ENCODE measurements at places on chromosomes 6 and 20.
A peak's percentile ranks its signal among the peaks of the same experiment; 100 is the strongest.

GRCh38 chr6:150004101-150004782 is 21.1 kb downstream of the RAET1L start:
- peak; percentile 24 for DNase-seq

- DNase-seq: no peak
These were observed 53.9 kb downstream of the ERMARD start for GRCh38 chr6:169805242-169805838.

GRCh38 chr6:12776291-12776690 is 59.7 kb downstream of the PHACTR1 start:
- DNase-seq: no peak

GRCh38 chr6:111494951-111495635 is 12.1 kb upstream of the REV3L start:
- DNase-seq: no peak

GRCh38 chr20:1934721-1935573 is 39.7 kb downstream of the SIRPA start:
- DNase-seq: no peak

DNA sequence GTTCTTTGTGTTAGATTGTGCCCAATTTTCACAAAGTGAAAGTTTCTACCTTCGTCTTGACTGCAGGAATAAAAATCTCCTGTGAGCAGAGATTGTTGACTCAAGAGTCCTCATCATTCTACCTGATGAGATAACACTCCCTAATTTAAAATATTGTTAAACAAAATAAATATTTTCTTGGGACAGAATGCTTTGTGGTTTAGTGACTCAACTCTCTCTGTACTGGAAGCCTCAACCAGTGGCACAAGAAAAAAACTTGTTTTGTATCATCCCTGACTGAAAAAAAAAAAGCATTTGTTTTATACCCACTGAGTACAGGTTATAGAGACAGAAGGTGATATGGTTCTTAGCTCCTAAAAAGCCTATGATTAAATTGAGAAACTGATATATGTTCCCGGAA is 78.9 kb downstream of the CRYBG1 start:
- no peak for DNase-seq

DNA sequence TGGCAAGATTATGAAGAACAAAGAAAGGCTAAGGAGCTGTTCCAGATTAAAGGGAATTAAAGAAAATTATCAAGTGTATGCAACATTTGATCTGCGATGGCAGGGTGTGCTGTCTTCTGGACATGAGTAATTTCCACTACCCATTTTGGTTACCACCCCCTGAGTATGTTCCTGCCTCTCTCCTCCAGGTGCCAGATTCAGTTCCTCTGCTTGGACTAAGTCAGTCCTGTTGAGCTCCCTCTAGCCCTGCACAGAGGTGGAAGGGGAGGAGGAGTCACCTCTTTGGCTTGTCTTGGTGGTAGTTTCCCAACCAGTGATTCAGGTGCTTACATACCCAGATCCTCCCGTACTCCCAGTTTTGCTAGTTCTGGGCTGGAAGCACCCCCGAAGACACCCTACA is 22.2 kb upstream of the SNRPB2 start:
- no peak for DNase-seq

- DNase-seq: no peak
These were observed 4.9 kb downstream of the BMP6 start for GRCh38 chr6:7730784-7731227.

- DNase-seq: peak; percentile 81
These were observed 34.4 kb upstream of the FNDC1 start for GRCh38 chr6:159134701-159135364.

- no peak for DNase-seq
These were observed 260.0 kb downstream of the ZFAND3 start for GRCh38 chr6:38079537-38079936.

DNA sequence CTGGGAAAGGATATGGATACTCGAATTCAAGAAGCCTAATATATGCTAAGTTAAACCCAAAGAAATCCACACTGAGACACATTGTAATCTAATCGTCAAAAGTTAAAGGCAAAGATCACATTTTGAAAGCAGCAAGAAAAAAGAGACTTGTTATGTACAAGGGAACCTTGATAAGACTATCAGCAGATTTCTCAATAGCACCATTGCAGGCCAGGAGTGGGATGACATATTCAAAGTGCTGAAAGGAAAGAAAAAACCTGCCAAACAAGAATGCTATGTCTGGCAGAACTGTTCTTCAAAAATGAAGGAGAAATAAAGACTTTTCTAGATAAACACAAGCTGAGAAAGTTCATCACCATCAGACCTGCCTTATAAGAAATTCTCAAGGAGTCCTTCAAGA is 75.2 kb downstream of the COL21A1 start:
- no peak for DNase-seq

DNA sequence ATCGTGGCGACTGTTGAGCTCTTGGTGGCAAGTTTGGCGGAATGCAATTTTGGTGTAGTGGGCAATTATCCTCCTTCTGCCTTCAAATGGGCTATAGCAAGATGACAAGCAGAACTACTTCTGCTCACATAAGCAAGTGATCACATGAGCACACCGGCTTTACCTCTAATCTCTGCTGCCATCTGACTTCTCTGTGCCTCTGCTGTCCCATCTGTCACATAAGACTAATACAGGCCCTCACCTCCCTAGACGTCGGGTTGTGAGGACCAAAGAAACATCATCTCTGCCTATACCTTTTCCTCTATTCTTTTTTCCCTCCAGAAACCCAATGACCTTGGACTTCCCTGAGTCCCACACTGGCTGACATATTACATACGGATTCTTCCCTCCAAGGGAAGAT is 13.3 kb upstream of the WTAP start:
- DNase-seq: no peak

- DNase-seq: no peak
These were observed 3.0 kb downstream of the HLA-E start for GRCh38 chr6:30491991-30492952.

DNA sequence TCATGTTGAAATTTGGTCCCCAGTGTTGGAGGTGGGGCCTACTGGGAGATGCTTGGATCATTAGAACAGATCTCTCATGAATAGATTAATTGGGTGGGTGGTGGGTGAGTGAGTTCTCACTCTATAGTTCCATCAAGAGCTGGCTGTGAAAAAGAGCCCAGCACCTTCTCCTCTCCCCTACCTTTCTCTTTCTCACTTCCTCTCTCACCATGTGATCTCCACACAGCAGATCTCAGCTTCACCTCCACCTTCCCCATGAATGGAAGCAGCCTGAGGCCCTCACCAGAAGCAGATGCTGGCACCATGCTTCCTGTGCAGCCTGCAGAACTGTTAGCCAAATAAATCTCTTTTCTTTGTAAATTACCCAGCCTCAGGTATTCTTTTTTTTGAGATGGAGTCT is 12.9 kb upstream of the GMNN start:
- DNase-seq: no peak

GRCh38 chr6:139275279-139276055 is 16.3 kb downstream of the TXLNB start:
- no peak for DNase-seq

DNA sequence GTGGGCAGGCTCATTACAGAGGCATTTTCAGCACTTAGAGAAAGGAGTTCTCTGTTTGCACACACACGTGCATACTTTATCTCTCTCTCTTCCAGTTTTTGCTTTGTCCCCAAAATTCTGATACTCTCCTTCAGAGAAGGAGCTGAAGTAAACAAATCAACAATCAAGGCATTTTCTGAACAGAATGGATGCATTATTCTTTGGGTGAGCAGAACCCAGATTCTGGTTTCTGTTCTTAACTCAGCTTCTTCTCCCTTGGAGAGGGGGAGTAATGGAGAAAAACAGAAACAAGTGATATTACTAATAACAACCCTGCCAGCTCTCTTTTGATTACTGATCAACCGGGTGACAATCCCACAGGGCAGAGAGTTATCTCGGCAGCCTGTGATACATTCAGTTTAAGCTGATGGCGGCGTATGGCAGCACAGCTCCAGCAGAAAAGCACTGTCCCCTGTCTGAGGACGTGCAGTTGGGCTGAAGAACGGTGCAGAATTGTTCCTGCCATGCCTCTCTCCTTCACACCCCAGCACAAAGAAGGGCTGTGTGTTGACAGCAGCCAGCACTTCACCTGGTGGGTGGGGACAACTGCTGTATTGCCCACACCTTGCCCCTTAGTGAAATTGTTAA is 47.3 kb upstream of the SASH1 start:
- no peak for DNase-seq

GRCh38 chr20:52975803-52976531 is 3.8 kb downstream of the TSHZ2 start:
- DNase-seq: no peak

GRCh38 chr6:79215213-79215824 is 19.2 kb downstream of the HMGN3 start:
- no peak for DNase-seq

DNA sequence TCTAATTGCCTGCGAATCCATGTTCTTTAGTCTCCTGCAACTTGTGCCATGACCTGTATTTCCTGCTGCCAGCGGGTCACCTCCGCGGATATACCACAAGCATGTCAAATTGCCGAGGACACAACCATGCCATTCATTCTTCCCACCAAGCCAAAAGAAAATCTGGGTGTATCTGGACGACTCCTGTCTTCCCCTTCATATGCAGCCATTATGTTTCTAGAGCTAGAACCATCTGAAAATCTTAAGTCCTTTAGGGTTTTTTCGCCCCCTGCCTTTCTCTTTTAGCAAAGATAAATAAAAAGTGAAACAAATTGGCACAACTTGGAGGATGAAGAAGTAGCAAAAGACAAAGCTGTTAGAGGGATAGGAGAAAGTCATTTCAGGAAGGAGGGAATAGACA is 242.6 kb downstream of the ARID1B start:
- no peak for DNase-seq

DNA sequence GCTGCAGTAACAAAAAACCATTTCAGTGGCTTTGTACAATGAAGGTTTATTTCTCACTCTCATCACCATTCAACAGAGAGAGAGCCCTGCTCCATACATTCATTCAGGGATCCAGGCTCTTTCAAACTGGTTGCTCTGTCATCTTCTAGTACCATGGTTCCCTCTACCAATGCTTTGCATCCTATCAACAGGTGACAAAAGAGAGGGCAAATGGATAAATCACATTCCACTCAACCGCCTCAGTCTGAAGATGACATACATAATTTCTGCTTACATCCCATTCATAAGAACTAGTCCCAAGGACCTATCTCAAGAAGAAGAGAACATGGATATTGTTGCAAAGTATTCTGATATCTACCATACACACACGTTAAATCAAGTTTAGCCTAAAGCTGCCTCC is 51.6 kb downstream of the IYD start:
- DNase-seq: no peak

GRCh38 chr6:40996591-40997233 is 42.3 kb downstream of the UNC5CL start:
- no peak for DNase-seq

- no peak for DNase-seq
These were observed 191.4 kb downstream of the TENT5A start for GRCh38 chr6:81561071-81561564.

DNA sequence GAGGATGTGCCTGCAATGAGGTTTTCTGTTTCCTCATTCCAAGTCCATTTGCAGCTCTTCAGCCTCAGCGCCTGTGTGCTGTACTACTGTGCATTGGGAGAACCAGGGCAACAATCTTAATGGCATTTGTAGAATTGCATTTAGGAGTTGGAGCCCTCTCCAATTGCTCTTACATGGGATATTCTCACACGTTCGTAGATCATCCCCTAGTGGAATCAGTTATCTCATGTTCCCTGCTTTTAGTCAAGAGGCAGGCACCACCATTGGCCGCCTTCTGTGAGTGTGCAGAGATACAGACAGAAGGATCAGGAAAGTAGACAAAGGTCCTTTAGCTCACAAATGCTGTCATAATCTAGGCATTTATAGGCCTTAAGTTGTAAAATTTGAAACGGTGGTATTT is 84.2 kb upstream of the RGS17 start:
- no peak for DNase-seq

- DNase-seq: no peak
These were observed 448.2 kb downstream of the QKI start for GRCh38 chr6:163862701-163863100.

DNA sequence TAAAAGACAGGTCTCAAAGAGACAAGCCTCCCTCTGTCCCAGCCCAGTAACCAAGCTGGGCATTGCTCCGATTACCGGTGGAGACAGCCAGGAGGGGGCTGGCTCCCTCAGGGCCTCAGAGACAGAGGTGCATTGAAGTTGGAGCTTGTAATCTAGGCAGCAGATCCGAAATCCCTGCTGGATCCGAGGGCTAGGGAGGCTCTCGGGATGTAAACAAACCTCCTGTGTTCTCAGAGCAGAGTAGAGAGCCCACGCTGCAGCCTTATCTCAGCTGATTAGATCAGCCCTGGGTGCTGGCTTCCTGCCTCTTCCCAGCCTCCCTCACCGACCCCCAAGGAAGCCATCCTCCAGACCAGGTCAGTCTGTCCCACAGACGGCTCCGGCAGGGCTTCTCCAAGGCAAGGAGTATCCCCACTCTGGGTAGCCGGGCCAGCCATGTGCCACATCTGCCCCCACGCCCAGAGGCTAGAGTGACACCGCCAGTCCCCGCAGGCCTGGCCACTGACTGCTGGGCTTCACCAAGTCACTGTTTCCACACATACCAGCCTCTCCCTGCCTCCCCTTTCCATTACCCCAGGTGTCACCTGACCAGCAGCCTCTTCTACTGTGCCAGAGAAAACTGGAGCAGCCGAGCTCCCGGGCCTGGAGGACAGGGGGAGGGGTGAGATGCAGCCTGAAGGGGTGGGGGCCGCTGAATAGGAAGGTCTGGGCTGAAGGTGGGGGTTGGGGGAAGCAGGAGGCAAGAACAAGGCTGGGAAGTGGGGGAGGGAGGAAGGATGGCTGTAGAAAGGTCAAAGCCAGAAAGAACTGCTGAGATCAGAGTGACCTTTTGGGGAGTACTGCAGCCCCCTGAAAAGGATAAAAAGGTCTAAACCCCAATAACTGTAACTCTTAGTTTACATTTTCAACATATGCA is 6.0 kb downstream of the SDC4 start:
- no peak for DNase-seq

DNA sequence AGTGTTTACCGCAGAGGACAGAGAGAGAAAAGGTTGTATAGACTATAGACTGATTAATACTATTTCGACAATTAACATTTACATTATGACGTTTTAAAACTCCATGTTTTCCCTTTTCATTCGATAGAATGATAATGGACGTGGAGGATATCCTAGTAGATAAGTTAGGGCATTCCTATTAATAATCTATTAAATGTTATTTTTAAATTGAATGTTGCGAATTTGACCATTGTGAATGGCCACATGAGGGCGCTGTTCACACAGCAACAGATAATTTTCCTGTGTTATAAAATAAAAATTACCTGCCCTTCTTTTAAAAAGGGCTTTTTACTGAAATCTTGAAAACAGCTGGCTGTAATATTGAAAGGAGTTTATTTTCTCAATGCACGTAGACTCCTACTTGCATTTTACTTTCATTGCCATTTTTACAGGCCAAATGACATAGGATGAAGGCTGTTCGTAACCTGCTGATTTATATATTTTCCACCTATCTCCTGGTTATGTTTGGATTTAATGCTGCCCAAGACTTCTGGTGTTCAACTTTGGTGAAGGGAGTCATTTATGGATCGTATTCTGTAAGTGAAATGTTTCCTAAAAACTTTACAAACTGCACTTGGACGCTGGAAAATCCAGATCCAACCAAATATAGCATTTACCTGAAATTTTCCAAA is 3.3 kb downstream of the ADGRB3 start:
- DNase-seq: no peak
